ENCODE measurements at places on chromosomes 12 and 14.

DNA sequence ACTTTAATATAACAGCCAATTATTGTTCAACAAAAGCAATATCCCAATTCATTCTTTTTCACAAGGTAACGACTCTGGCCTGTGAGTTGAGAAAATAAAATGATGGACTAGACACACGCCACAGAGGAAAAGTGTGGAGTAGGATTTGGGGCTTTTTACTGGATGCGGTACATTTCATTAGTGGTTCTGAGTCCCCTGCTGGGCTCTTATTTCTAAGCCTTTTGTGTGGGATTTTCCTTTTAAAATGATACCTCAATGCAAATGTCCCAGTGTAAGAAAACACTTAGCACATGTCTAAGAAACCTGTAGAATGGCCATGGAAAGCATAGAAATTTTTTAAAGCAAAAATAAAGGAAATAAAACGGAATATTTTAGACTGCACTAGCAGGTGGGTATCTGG lies 73.4 kb downstream of the C12orf42 start:
- DNase-seq: no peak

- DNase-seq: no peak
These were observed 378.9 kb downstream of the RGS6 start for GRCh38 chr14:72311116-72311515.

GRCh38 chr14:36672095-36672494 lies 10.4 kb downstream of the PAX9 start:
- DNase-seq: no peak

GRCh38 chr14:79598339-79598738 lies 613.0 kb downstream of the DIO2 start:
- no peak for DNase-seq

- DNase-seq: peak; percentile 81
These were observed at the start of gene NFE2 for GRCh38 chr12:54300732-54301427. Gene NFE2 (minus strand): TSS chr12:54301015. CDS start chr12:54295248, 5,767 bp downstream.
